HepG2 (cell line): ENCODE measurements at places on chromosomes 7 and 10. TPM values are rescaled to one million over a fixed set of nuclear protein-coding genes. Genes with fewer than 3 reads are reported as not detected.

The AKR1C1 gene
- 885 and 948 TPM in 2 replicates for polyA plus RNA-seq

DNA sequence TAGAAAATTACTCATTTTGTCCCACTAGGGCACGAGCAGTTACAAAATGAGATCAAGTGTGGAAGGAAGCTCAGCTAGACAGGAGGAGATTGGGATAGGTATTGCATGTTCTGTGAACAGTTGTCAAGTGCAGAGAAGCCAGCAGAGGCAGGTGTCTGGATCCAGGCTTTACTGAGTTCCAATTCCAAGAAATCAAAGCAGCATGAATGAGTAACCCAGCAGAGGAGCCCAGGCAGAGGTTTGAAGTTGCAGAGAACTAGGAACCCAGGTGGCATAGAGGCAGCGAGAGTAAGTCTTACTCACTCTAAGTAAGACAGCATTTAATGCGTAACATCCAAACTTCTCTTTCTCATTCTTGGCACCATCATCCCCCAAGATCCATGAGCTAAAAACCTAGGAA is 11.8 kb downstream of the MRC1 start:
- no peak for DNase-seq

DNA sequence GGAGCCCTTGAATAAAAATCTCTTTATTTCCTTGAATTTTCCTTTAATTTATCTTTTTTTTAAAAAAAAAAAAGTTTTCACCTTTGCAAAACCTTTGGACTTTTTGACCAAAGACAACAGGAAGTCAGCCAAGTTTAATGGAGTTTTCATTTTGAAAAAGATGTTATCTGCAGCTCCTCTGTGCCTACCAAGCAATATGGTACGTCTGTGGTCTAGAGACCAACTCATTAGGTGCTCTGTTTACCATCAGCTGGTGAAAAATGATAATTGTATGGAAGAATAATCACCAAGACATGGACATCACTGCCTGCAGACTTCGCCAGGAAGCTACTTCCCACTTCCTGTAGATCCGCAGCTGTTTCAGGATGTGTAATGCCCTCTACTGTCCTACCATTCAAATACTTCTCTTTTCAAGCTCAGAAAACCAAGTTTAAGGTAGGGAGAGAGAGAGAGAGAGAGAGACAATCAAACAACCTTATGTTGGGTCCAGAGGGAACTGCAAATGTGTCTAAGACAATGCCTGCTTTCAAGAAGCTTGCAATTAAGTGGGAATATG is 18.7 kb downstream of the PLXNA4 start:
- no peak for DNase-seq

DNA sequence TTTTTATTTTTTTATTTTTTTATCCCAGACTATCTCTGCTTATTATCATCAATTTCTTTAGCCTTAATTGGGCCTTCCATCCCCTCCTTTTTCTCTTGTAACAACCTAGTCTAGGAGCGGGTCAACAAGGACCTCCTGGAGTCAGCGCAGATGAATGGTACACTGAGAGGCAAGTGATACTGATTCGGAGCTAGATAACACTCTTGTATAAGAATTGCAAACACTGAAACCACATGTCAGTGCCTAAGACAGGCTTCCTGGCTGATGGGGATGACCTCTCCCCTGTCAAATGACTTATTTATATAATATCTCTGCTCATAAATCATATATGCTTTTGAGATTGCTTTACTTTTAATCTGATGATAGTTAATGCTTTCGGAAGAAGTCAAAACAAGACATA is 22.7 kb downstream of the BPGM start:
- DNase-seq: no peak

DNA sequence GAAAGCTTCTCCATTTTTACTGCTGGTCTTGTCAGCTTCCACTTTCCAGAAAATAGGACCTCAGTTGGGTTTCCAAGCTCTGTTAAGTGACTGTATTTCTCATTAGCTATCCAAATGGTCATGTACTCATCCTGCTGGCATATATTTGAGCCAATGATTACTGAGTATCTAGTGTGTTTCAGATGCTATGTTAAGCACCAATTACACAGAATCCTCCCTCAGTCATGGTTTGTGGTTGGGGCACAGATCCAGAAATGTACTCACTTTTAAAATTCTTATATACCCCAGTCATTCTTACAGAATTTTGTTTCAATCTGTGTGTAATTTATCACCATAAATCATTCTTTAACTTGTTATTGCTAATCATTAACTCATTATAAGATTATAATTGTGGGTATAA is 362.3 kb upstream of the MTPN start:
- no peak for DNase-seq

DNA sequence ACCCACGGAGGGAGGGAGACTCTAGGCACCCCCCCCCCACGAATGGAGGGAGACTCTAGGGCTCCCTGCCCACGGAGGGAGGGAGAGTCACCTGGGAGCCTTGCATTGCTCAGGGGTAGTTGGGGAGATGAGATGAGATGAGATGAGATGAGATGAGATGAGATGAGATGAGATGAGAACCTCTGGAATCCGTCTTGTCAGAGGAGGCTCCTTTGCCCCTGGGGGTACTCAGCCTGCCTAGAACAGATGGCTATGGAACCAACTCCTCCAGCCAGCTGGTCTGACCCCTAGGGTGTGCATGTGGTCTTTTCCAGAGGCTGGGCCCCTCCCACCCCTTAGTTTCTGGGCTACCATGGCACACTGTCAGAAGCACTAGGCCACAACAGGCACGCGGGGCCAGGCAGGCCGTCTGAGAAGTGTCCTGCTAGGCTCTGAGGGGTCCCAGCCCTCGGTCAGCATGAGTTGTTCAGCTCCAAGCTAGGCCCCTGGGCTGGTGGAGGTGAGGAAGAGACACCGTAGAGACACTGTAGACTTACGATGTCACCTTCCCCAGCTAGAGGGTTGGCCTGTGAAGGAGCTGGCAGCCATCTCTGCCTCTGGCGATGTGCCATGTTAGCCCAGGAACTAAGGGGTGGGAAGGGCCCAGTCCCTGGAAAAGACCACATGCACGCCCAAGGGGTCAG is 8.8 kb downstream of the TSPAN15 start:
- no peak for DNase-seq

DNA sequence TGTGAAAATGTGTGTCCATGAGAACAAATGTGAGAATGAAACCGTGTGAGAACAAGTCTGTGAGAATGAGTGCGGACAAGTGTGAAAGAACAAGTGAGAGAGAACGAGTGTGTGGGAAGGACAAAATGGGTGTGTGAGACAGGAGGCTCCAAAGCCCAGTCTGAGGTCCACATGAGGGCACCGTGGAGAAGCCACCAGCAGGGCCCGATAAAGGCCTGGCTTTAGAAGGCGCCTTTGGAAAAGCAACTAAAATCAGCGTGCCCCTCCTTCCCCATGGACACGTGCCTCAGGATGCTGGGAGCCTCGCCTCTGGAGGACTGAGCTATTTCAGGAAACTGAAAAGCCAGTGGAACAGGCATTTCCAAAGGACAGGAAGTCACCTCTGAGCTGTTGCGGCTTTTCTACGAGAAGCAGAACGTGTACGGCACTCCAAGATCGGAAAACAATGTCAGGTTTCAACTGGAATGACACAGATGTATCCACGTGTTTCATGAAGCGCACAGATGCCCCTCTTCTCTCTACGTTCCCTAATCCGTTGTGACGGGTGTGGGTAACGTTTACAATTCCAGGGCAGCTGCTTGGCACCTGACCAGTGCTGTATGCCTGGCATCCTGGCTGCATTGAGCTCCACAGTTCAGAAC is 46.4 kb downstream of the ESYT2 start:
- DNase-seq: peak; percentile 15
